ENCODE measurements at places on chromosomes 16 and 17. TPM values are rescaled to one million over a fixed set of nuclear protein-coding genes. Genes with fewer than 3 reads are reported as not detected.
A peak's percentile ranks its signal among the peaks of the same experiment; 100 is the strongest.

The B3GNT9 gene
- 9.8 TPM for total RNA-seq

DNA sequence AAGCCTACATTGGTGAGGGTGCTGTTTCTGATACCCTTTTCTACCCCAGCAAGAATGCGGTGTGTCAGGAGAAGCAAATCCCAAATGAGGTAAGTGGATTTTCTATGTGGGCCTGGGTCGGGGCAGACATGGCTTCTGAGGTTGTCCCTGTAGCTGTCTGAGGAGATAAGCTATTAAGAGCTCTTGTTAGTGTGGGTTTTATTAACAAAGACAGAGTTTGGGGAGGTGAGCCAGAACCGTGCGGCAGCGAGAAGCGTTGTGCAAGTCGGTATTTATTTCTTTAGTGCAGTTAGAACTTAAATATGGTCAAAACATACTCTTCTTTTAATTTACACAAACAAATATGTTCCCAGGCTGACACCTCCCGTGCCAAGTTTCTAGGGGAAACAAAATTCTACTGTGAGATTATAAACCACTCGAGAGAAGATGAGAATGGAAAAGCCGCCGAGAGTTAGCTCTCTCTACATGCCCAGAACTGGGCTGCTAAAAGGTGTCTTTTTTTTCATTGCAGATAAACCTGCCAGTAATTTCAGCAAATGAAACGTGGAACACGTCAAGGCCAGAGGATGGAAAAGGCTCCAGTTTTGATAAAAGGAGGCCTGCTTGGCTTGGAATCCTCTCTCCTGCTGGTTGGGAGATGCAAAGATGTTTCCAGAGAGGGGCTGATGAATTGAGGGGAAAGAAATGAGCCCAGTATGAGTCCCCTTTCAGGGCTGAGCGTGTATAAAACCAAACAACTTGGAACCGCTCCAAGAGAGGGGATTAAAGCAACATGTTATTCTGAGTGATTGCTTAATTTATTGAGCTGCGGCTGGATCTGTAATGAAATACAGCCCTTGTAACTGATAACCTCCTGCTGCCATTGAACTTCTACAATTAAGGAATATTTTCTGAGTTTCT, 254.6 kb downstream of the MRTFB start:
- DNase-seq, result no peak

DNA sequence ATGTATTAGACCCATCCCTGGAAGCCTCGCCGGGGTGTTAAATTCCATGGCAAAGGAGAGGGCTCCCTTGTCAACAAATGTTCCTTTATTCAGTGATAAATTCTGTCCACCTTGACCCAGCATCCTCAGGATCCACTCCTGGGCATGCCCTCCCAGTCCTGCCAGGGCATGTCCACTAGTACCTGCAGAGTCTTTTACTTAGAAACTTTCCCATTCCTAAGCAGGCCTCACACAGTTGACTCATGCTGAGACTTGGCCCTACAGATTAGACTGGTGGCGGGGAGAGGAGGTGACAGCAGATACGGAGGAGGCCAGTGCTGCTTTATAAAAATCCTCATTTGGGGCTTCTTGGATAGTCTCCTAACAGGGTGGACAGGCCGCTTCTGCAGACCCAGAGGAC, 88.8 kb downstream of the CYLD start:
- DNase-seq, result no peak

GRCh38 chr16:8173111-8173644, 417.1 kb downstream of the TMEM114 start:
- peak; percentile 48 for DNase-seq

- DNase-seq, result no peak
Observed at GRCh38 chr16:11134722-11135463, 121.1 kb downstream of the SOCS1 start.

GRCh38 chr16:31276600-31276999, 16.8 kb downstream of the ITGAM start:
- DNase-seq, result no peak

- no peak for DNase-seq
Observed at GRCh38 chr16:64392456-64392855, 729.4 kb downstream of the CDH11 start.

GRCh38 chr17:18327556-18327955, 12.5 kb downstream of the SMCR8 start:
- DNase-seq, result no peak
